Activated CD4-positive, alpha-beta memory T cell treated with anti-CD3 and anti-CD28 coated beads, Interleukin-2, amount 10 ng/mL, durations not matched to agents 7 days and 5 days (primary cell): ENCODE measurements at places on chromosomes 3 and 15. TPM values are rescaled to one million over a fixed set of nuclear protein-coding genes. Genes with fewer than 3 reads are reported as not detected.

DNA sequence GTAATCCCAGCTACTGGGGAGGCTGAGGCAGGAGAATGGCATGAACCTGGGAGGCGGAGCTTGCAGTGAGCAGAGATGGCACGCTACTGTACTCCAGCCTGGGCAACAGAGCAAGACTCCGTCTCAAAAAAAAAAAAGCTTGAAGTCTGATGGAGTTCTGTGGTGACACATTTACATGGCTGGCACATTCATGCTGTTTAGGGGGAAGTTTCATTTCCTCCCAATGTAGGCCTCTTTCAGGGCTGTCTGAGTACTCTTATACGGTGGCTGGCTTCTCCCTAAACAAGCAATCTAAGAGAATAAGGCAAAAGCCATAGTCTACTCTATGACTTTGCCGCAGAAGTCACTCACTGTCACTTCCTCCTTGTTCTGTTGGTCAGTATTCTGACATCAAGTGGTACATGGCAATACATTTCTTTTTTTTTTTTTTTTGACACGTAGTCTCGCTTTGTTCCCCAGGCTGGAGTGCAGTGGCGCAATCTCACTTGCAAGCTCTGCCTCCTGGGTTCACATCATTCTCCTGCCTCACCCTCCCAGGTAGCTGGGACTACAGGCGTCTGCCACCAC is 41.2 kb downstream of the OIP5 start:
- H3K4me1 ChIP-seq: peaks cover 40% of the 10 kb centered on the region
- H3K27ac ChIP-seq: no peak overlapping the region
- no peak for DNase-seq
- H3K36me3 ChIP-seq: peaks cover 61% of the 10 kb centered on the region

DNA sequence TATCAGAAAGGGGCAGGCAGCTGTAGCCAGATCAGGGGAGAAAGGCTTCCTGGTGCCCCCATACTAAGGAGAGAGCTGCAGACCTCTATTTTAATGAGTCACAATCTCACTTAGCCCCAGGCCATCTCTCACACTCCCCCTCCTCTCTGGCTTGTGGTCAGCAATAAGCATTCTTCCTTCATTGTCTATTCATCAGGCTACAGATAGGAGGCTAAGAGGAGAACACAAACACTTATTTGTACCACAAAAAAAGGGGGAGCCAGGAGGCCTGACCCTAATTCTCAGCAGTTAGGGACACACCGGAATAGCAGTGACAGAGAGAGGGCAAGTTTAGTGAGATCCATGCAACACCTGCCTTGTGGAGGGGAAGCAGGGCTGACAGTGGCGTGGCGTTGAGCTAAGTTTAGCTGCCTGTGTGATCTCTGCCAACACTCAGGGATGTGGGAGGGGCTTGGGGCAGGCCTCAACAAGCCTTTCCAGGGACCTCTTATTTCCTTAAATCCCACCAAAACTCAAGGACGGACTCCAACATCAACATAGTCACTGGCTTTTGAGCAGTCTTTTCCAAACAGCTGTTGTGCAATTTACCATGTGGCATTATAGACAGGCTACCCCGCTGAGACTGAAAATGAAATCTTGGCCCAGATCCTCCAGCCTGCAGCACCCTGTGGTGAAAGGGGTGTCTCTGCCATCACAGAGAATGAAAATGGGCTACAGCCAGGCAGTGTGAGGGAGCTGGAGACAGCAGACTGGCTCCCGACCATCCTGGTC is 191.9 kb upstream of the TSC22D2 start:
- no peak overlapping the region for H3K4me3 ChIP-seq
- H3K4me1 ChIP-seq: peaks cover 1% of the 10 kb centered on the region
- H3K27ac ChIP-seq: no peak overlapping the region
- no peaks in the 10 kb centered on the region for H3K36me3 ChIP-seq
- DNase-seq: no peak

Gene CSTA
- not detected for total RNA-seq

DNA sequence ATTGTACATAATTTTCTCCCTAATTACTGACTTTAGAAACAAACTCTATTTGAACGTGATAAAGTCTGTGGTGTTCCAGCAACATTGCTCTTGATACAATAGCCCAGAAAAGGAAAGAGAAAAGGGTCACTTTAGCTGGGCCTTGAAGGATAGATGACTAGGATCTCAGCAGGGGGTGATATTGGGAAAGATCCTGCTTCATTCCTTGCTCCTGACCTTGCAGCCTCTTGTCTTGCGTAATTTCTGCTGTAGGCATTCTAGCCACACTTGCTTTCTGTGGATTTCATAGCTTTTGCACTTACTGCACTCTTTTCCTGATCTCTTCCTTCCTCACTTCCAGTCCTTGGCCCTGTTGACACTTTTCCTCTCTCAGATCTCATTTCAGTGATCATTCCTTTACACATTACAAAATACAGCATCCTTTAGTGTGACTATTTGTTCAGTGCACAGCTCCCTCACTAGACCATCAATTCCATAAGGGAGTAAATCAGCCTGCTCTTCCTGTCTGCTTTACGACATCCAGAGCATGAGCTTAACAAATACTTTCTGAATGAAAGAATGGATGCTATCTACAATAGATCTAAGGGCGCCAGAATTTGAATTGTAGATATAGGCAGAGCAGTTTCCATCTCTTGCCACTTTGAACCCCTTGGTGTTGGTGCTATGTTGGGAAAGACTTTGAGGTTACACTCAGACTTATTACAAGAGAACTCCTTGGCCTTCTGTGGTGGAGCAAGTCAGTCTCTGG is 559.6 kb upstream of the MDFIC2 start:
- no peaks in the 10 kb centered on the region for H3K4me1 ChIP-seq
- H3K27me3 ChIP-seq: peaks cover 10% of the 10 kb centered on the region
- no peak for DNase-seq
- no peaks in the 10 kb centered on the region for H3K36me3 ChIP-seq

GRCh38 chr3:21435871-21436270 is 315.1 kb downstream of the ZNF385D start:
- no peaks in the 10 kb centered on the region for H3K36me3 ChIP-seq
- no peaks in the 10 kb centered on the region for H3K4me1 ChIP-seq
- H3K4me3 ChIP-seq: no peak overlapping the region
- DNase-seq: no peak
- H3K27me3 ChIP-seq: no peaks in the 10 kb centered on the region

Gene GOLGA6L7
- total RNA-seq: not detected

DNA sequence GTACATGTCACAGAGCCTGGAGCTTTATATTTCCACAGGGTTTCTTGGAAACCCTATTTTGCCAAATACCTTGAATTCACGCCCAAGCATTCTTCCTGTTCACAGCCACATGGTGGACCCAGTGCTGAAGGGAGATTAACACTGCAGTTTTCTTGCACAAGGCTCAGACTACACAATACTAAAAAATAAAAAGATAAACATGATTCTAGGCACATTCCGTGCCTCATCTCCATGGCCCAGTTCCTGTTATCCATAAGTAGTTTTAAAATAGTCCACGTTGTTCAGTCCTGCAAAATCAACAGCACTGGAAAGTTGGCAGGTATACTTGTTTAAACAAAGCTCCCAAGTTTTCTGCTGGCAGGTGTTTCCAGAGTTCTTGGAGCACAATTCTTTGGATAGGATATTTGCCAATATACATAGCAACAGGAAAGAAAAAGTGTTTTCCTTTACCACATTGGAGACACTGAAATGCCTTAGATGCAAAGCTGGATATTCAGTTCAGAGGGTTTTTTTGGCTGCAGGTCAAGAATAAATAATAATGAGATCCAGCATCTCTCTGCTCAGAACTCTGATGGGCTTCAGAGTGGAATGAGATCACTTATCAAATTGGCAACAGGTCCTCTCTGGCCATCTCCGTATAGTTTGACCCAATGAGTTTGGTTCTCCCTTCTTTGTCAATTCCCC is 88.1 kb upstream of the TGFBR2 start:
- no peaks in the 10 kb centered on the region for H3K27me3 ChIP-seq
- H3K4me3 ChIP-seq: no peak overlapping the region
- no peak for DNase-seq
- no peaks in the 10 kb centered on the region for H3K36me3 ChIP-seq
